ENCODE measurements at places on chromosomes 7 and 10.

- DNase-seq, result no peak
Observed at GRCh38 chr10:6011558-6011957, 34.2 kb upstream of the IL15RA start.

GRCh38 chr7:68321076-68321639 is 1277.1 kb upstream of the AUTS2 start:
- DNase-seq, result no peak

DNA sequence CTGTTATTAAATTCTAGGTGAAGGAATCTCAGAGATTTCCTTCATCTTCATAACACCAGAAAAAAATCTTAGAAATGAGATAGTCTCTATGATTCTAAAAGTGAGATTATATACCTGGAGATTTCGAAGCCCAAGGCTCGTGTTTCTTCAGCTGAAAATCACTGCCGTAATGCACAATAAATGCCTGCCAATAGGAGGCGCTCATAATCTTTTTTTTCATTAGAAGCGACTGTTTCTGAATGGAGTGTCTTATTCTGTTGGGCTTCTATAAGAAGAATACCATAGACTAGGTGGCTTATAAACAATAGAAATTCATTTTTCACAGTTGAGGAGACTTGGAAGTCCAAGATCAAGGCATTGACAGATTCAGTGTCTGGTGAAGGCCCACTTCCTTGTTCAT is 294.7 kb downstream of the PRKG1 start:
- DNase-seq, result no peak

GRCh38 chr10:78045237-78045636 is 11.6 kb downstream of the RPS24 start:
- no peak for DNase-seq

All from hypothalamus (tissue), 51 donors.